Tongue (tissue), 3 donors: ENCODE measurements at places on chromosomes 2 and 18. TPM values are rescaled to one million over a fixed set of nuclear protein-coding genes. Genes with fewer than 3 reads are reported as not detected.

YIPF4 gene
- total RNA-seq = 34.1 TPM

GRCh38 chr2:178530625-178531142 lies 50.4 kb downstream of the PLEKHA3 start:
- DNase-seq = no peak

DNA sequence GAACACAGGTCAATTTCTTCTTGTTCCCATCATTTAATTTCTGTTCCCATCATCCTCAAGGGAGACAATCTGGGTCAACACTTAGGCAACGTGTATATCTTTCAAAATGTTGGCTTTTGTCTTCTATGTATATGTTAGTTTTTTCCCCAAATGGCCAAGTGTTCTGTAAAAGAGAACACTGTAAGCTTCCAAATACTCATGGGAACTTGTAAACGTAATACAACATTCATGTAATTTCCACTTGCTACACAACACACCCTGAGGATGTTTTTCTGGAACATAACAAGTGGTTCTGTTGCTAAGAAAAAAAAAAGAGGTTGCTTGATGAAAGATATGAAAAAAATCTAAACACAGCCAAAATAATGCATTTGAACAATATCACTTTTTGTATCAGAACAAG lies 149.1 kb downstream of the ATAD2B start:
- peak; percentile 30 for DNase-seq

FN1 gene
- 717 TPM for total RNA-seq

- no peak for DNase-seq
Observed at GRCh38 chr18:22387364-22387763, 30.4 kb downstream of the CTAGE1 start.

GRCh38 chr2:199979832-199980628 lies 24.6 kb downstream of the MAIP1 start:
- DNase-seq = peak; percentile 97

CAMKMT gene
- 9.9 TPM for total RNA-seq

CAPN14 gene
- total RNA-seq = 20.5 TPM

- DNase-seq = peak; percentile 21
Observed at GRCh38 chr2:181036848-181037603, 56.6 kb downstream of the UBE2E3 start.

MARCO gene
- 2.7 TPM for total RNA-seq

GRCh38 chr2:113755835-113756354 lies 547 bp downstream of the SLC35F5 start:
- peak; percentile 42 for DNase-seq

GRCh38 chr2:28523902-28524301 lies 28.0 kb downstream of the PLB1 start:
- DNase-seq = no peak

DNA sequence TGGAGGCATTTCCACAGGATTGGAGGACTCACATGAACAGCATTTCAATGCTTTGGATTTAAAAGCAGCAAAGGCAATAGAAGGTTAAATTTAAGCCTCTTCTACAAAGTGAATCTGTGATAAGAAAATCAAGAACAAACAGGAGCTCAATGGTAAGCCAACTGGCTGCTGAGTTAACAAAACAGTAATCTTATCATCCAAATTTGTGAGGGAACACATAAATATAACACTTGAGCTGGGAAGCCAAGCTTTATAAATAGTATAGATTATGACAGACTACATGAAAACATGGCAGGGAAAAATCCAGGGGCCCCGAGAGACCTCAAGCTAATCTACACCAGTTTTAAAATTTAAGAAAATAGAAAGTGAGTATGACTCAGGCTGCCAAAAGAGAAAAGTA lies 108.5 kb upstream of the PGAP1 start:
- DNase-seq = no peak

GRCh38 chr2:73588177-73588576 lies 54.0 kb downstream of the NAT8 start:
- no peak for DNase-seq

DNA sequence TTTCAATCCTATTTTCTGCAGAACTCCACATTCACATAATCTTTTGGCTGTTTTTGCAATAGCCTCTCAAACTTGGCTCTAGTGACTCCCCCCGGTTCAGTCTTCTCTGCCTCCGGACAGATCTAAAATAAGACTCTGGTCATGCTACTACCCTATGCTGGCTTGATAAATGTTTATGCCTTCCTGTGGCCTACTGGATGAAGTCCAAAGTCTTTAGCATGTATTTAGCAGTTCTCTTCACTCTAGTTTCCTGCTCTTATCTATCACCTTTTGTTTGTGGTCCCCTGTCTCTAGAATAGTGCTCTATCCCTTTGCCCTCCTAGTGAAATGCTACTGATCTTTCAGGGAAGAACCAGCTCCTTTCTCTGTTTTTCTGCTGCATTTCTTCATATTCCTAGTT lies 14.4 kb downstream of the ADCYAP1 start:
- no peak for DNase-seq

DNA sequence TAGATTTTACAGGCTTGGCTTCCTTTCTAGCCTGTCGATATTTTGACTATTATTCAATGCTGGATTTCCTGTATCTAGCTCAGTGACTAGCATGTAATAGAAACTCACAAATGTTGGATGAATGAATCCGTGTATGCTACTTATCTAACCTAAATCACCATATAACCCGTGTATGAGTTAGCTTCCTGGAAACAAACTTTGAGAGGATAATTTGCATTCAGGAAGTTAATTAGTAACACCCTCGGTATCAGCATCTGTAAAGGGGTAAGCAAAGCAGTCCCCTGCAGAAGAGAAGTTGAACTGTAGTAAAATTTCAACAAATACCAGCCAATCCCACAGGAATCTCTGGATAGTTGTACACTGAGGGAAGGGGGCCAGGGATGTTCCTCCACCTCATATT lies 269.4 kb upstream of the LRATD1 start:
- no peak for DNase-seq

KCNG3 gene
- total RNA-seq = 0.62 TPM

- peak; percentile 83 for DNase-seq
Observed at GRCh38 chr18:75454022-75454795, 26.7 kb upstream of the SMIM21 start.

MEP1B gene
- total RNA-seq = 0.10 TPM

ATP6V1B1 gene
- total RNA-seq = 4.3 TPM

GRCh38 chr18:46335534-46336101 lies 231.4 kb downstream of the HAUS1 start:
- peak; percentile 71 for DNase-seq
